ENCODE measurements at places on chromosomes 16 and 17.

DNA sequence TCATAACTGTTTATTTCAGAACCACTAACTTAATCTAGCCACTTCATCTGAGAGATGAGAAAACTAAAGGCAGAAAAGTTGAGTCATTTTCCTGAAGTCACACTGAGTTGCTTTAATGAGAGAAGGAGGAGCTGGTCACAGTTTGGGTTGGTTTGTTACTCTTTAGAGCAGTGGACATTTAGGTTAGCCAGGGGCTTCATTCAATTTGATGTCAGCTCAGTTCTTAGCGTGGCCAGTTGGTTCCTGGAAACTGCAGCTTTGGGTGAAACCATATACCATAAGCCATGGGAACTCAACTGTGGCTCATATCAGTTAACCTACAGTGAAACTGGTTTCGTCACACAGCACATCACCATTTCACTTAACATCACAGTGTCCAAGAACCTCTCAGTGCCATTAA is 59.2 kb upstream of the ADORA2B start:
- DNase-seq = no peak

GRCh38 chr16:57628783-57629293 is 408 bp downstream of the ADGRG1 start:
- DNase-seq = no peak

GRCh38 chr17:63834431-63835166 is 7.1 kb upstream of the FTSJ3 start:
- no peak for DNase-seq

- DNase-seq = no peak
These were observed 17.5 kb upstream of the KRT20 start for GRCh38 chr17:40902498-40902897.

DNA sequence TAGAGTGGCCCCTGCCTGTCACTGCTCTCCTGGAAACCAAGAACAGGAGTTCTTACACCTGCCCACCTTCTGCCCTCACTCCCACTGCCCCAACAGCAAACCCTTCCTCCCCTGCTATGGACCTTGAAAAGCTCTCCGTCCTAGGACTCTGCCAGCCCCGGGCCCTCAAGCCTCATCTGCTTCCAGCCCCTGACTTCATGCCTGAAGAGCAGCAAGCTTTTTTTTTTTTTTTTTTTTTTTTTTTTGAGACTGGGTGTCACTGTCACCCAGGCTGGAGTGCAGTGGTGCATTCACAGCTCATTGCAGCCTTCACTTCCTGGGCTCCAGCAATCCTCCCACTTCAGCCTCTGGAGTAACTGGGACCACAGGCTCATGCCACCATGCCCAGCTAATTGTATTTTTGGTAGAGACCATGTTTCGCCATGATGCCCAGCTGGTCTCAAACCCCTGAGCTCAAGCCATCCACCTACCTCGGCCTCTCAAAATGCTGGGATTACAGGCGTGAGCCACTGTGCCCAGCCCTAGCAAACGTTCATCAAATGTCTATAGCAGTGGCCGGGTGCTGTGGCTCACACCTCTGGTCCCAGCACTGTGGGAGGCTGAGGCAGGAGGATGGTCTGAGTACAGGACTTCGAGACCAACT is 16.9 kb downstream of the CARHSP1 start:
- no peak for DNase-seq

DNA sequence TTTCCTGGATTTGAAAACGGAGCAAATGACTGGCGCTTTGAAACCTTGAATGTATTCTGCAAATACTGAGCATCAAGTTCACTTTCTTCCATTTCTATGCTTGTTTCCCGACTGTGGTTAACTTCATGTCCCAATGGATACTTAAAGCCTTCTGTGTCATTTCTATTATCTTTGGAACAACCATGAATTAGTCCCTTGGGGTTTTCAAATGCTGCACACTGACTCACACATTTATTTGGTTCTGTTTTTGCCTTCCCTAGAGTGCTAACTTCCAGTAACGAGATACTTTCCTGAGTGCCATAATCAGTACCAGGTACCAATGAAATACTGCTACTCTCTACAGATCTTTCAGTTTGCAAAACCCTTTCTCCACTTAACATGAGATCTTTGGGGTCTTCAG is 32.3 kb downstream of the BRCA1 start:
- no peak for DNase-seq

DNA sequence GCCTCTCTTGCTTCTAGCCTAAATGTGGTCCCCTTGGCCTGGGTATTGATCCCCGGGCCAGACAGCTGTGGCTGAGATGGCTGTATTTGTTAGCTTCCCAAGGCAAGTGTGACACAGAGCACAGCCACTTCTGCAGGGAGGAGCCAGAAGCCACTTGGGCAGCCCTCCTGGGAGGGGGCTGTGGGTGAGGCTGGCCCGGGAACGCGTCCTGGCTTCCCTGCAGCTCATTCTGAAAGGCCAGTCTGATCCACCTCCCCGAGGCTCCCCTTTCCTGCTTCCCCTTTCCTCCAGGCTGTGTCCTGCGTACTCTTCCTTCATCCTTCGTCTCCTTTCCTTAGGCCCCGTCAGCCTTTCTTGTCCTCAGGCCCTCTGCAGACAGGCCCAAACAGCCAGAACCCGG is 8.0 kb downstream of the SERPINF2 start:
- DNase-seq = no peak
